ENCODE measurements at places on chromosomes 16 and 17. TPM values are rescaled to one million over a fixed set of nuclear protein-coding genes. Genes with fewer than 3 reads are reported as not detected.

ZG16B gene
- 28.8 TPM for total RNA-seq

GRCh38 chr16:6856578-6856977, 476.1 kb upstream of the RBFOX1 start:
- DNase-seq: no peak

GRCh38 chr17:58184308-58184985, 8.1 kb upstream of the EPX start:
- no peak for DNase-seq

DNA sequence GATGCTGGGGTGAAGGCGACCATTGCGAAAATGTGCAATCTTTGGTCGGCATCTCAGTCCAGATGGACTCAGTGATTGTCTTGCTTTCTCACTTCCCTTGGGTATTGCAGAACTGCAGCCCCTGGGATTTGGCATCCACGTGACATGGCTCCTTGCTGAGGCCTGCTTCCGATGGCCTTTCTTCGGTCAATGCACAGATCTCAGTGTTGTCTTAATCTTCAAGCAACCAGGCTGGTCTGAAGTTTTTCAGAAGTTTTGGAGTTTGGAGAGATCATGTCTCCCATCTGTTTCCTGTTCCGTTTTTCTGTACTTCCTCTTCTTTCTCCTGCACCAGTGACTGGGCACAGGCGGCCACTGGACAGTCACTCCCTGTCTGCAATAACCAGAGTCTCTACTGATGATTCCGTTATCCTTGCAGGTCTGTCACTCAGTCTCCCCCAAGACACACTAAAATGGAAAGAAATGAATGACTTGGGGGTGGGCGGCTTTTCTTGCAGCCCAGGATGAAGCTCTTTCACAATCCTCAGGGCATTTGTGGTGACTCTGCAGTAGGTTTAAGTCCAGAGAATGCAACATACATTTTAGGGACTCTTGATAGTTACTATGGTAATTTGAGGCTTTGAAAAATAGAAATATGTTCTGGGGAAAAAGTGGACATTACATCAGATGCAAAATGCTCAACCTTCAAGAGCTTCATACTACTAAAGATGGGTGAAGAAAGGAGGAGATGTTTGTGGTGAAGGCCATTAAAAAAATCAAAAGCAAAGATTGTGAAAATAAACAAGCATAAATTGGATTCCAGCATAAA, 106.3 kb upstream of the ZFHX3 start:
- no peak for DNase-seq

HAS3 gene
- total RNA-seq: 4.4 TPM

DNA sequence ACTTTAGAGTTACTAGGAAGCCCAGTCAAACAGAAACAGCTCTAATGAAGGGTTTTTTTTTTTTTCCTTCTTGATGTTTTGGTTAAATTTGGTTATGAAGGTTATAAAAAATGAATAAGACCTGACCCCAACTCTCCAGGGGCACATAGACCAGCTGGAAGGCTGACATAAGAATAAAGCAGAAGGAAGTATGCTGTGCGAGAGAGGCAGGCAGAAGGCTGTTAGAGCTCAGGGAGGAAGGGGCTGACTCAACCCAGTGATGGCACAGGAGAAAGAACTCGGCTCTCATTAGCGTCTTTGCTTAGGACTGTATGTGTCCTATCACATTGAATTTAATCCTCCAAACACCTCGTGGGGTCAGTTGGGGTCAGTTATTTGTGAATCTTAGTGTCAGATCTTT, 474.6 kb downstream of the PMP22 start:
- no peak for DNase-seq

GRCh38 chr16:88856122-88856827, 472 bp downstream of the GALNS start:
- DNase-seq: no peak
